Testis (tissue), 5 donors: ENCODE measurements at places on chromosomes 6 and 20. TPM values are rescaled to one million over a fixed set of nuclear protein-coding genes. Genes with fewer than 3 reads are reported as not detected.

RGS17 gene
- 4.5 TPM for total RNA-seq

GRCh38 chr6:14533446-14533845 is 415.9 kb downstream of the CD83 start:
- DNase-seq = no peak
- no peaks in the 10 kb centered on the region for H3K27me3 ChIP-seq
- no peaks in the 10 kb centered on the region for H3K36me3 ChIP-seq
- no peak overlapping the region for H3K27ac ChIP-seq
- H3K4me3 ChIP-seq = no peak overlapping the region
- no peaks in the 10 kb centered on the region for H3K4me1 ChIP-seq

SLC35D3 gene
- total RNA-seq = not detected

FOXO3 gene
- 112 TPM for total RNA-seq

DNA sequence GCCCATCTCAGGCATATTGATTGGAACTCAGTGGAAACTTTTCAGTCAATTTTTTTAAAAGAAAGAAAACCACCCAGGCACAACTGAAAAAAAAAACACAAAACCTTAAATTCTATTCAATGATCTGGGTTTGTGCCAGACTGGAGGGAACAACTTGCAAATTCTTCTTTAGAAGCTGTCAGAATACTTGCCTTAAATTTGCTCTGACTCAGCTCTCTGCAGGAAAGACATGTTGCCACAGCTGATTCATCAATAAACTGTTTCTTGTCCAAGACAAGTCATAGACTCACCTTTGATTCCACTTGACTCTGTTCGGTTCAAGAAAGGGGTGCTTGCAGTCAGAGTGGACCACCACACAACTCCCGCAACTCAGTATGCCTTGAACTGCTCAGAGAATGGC is 117.8 kb upstream of the F13A1 start:
- no peaks in the 10 kb centered on the region for H3K27me3 ChIP-seq
- H3K27ac ChIP-seq = no peak overlapping the region
- H3K36me3 ChIP-seq = no peaks in the 10 kb centered on the region
- H3K4me3 ChIP-seq = no peak overlapping the region
- no peak for DNase-seq
- no peaks in the 10 kb centered on the region for H3K4me1 ChIP-seq

DNA sequence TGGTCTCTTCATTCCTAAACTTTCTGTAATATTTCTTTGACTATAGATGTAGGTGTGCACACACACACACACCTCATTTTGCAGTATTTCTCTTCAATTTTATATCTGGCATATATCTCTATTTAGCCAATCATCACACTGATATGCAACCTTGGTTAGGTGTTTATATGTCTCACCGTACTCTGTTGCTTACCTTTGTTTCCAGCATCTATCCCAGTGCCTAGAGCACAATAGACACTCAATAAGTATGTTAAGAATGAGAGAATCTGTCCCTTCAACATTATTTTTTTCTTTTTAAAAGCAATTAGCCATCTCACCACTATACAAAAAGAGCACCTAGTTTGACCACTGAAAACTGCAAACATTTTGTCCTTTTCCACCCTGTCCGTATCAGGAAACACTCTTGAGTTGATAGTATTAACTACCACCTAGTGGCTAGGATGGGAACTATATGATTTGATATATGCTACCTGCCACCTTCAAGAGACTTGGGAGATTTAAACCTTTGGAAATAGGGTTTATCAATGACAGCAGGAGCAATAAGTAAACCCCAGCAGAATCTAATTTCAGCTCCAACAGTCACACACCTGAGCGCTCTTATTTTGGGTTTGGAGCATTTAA is 48.7 kb upstream of the RSPO3 start:
- no peaks in the 10 kb centered on the region for H3K4me1 ChIP-seq
- no peaks in the 10 kb centered on the region for H3K36me3 ChIP-seq
- H3K27me3 ChIP-seq = no peaks in the 10 kb centered on the region
- no peak overlapping the region for H3K27ac ChIP-seq

HLA-B gene
- total RNA-seq = 439 TPM

GRCh38 chr20:53681352-53682212 is 87.9 kb upstream of the ZNF217 start:
- DNase-seq = no peak
- H3K27me3 ChIP-seq = no peaks in the 10 kb centered on the region
- H3K27ac ChIP-seq = no peak overlapping the region
- peaks cover 5% of the 10 kb centered on the region for H3K4me1 ChIP-seq

DNA sequence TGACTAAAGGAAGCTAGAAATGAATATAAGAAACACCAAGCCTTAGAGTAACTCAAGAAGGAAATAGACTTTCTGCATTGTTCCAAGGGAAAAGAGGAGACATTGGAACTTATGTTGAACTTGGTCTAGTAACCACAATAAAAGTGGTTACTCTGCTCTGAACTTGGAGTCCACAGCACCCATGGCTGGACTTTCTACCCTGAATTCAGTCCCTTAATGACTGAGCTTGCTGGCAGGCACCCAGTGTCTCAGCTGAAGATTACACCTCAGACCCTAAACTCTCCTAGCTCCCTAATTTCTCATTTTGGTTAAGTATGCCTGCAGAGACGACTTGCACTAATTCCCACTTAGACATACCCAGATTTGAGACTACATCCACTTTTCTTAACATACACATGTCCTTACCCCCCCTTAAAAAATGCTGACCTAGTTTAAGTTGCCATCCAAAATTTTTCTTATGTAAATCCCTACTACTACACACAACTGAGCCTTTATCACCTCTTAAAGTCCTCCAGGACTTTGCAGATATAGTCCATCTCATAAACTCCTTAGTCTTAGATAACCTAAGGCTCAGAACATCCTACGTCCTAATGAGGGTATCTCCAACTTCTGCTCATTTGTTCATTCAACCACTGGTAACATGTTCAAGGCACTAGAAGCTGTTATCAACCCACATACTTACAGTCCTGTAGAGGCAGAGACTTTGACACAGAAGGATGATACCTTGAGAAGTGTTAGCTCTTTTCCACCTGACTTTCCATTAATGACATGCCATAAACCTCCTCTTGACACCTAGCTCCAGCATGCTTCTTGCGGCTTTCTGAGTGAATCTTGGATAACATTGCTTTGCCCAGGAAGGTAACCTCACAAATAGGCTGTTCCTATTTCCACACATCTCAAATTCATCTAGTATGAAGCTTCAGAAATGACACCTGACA is 129.8 kb downstream of the ALDH8A1 start:
- H3K4me1 ChIP-seq = peaks cover 11% of the 10 kb centered on the region
- H3K27me3 ChIP-seq = no peaks in the 10 kb centered on the region
- H3K27ac ChIP-seq = no peak overlapping the region
- no peak for DNase-seq

MATN4 gene
- total RNA-seq = 2.8 TPM

DNA sequence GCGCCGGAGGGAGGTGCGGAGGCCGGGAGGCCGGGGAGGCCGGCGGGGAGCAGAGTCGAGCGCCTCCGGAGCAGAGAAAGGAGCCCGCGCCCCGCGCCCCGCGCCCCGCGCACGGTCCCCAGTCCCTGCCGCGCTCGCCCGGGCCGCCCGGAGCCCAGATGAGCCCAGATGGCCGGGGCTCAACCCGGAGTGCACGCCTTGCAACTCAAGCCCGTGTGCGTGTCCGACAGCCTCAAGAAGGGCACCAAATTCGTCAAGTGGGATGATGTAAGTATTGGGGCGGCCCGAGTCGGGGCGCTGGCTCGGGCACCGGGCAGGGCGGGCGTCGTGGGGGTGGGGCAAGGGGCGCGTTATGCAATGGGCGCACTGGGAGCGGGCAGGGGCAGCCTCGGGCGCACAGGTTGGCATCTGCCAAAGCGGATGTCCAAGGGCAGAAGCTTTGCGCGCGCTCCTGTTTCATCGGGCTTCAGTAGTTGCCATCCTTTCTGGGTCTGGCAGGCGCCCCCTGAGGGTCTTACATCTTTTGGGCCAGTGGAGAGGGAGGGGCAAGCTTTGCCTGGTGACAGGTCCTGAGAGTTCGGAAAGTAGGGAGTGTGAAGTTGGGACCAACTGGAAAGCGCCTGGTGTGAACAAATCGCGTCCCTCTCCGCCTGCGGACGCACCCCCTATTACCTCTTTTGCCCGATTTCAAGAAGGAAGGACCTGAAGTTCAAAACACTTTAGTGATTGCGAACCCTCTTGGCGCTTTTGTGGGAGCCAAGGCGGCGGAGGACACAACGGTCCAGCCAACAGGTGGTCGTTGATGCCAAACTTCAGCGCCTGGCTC is 631 bp downstream of the PLCB1 start:
- H3K4me1 ChIP-seq = no peaks in the 10 kb centered on the region
- H3K27me3 ChIP-seq = no peaks in the 10 kb centered on the region
- H3K4me3 ChIP-seq = peak overlapping the region; percentile 68

GJA10 gene
- 0.19 TPM for total RNA-seq

DNA sequence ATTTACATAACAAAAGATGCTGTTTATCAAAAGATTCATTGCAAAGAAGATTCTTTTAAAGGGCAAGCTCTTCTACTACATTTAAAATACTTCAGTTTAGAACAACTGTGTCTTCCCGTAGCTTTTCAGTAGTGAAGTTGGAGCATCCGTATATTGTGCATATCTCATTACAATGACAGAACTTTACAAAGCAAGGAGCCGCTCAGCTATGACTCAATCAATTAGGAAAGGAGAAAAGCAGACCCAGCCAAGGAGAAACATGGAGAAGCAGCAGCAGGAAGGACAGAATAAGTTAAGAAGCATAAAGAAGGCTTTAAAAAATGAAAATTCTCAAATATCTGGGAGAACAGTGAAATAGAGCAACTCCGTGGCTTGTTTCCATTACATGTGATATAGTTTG is 132.6 kb upstream of the SMLR1 start:
- H3K36me3 ChIP-seq = no peaks in the 10 kb centered on the region
- H3K27me3 ChIP-seq = no peaks in the 10 kb centered on the region
- no peak for DNase-seq
- no peaks in the 10 kb centered on the region for H3K4me1 ChIP-seq
- no peak overlapping the region for H3K4me3 ChIP-seq

- DNase-seq = no peak
- no peak overlapping the region for H3K4me3 ChIP-seq
- H3K4me1 ChIP-seq = no peaks in the 10 kb centered on the region
- H3K27ac ChIP-seq = no peak overlapping the region
Observed at GRCh38 chr6:40328986-40329545, 258.1 kb downstream of the LRFN2 start.

LPIN3 gene
- total RNA-seq = 13.6 TPM

- H3K4me1 ChIP-seq = peaks cover 10% of the 10 kb centered on the region
- H3K4me3 ChIP-seq = no peak overlapping the region
- H3K36me3 ChIP-seq = no peaks in the 10 kb centered on the region
- DNase-seq = no peak
Observed at GRCh38 chr6:25481267-25481666, 170.7 kb upstream of the SCGN start.

- H3K4me1 ChIP-seq = peaks cover 3% of the 10 kb centered on the region
- H3K27me3 ChIP-seq = peaks cover 3% of the 10 kb centered on the region
- H3K4me3 ChIP-seq = no peak overlapping the region
- no peaks in the 10 kb centered on the region for H3K36me3 ChIP-seq
- no peak for DNase-seq
- no peak overlapping the region for H3K27ac ChIP-seq
Observed at GRCh38 chr6:156021746-156022396, 566.2 kb upstream of the NOX3 start.

SPATS1 gene
- total RNA-seq = 13.1 TPM

GRCh38 chr6:154139892-154140291 is 100.9 kb downstream of the OPRM1 start:
- H3K36me3 ChIP-seq = no peaks in the 10 kb centered on the region
- no peaks in the 10 kb centered on the region for H3K4me1 ChIP-seq
- DNase-seq = no peak
- no peaks in the 10 kb centered on the region for H3K27me3 ChIP-seq

DNA sequence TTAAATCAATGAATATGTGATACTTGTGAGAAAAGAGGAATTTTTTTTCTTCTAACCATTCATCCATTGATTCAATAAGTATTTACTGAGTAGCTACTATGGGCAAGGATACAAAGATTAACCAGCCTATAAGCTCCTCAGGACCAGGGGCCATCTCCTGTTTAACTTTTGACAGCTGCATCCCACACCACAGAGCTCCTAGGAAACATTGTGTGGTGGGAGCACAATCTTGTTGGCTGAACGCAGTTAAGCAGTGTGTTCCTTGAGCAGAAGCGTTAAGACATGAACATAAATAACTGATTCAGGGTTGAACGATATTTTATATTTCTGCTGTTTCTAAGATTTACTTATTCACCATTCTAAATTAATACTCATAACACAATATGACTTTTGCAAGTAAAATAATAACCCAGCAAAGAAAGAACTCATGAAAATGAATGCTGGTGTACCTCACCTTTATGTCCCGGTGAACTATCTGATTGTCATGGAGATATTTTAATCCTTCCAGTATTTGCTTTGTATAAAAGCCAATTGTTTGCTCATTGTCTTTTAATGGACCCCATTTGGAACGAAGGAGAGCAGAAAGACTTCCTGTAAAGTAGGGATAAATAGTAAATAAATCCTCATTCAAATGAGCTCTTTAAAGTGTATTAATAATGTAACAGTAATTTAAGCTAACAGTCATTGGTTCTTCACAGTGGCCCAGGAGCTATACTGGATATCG is 62.6 kb upstream of the MAP7 start:
- H3K4me3 ChIP-seq = no peak overlapping the region
- no peak overlapping the region for H3K27ac ChIP-seq
- H3K36me3 ChIP-seq = no peaks in the 10 kb centered on the region
- no peak for DNase-seq
- no peaks in the 10 kb centered on the region for H3K4me1 ChIP-seq

CCDC170 gene
- 3.3 TPM for total RNA-seq

GRCh38 chr20:62317167-62317655 is 14.4 kb downstream of the ADRM1 start:
- H3K4me3 ChIP-seq = no peak overlapping the region
- H3K4me1 ChIP-seq = peaks cover 17% of the 10 kb centered on the region
- H3K36me3 ChIP-seq = no peaks in the 10 kb centered on the region
- no peak for DNase-seq
- H3K27ac ChIP-seq = peak overlapping the region; percentile 56

DNA sequence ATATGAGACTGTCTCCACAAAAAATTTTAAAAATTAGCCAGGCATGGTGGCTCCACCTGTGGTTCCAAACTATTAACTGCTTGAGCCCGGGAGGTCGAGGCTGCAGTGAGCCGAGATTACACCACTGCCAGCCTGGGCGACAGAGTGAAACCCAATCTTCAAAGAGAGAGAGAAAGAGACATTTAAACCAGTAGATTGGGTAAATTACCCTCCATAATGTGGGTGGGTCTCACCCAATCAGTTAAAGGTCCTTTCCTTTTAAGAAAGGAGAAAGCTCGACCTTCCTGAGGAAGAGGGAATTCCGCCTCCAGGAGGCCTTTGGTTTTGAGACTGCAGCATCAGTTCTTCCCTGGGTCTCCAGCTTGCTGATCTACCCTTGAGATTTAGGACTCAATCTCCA is 25.2 kb upstream of the SCML4 start:
- H3K27me3 ChIP-seq = no peaks in the 10 kb centered on the region
- no peaks in the 10 kb centered on the region for H3K36me3 ChIP-seq
- DNase-seq = no peak
- H3K4me1 ChIP-seq = no peaks in the 10 kb centered on the region
- H3K4me3 ChIP-seq = no peak overlapping the region
- no peak overlapping the region for H3K27ac ChIP-seq

- H3K36me3 ChIP-seq = no peaks in the 10 kb centered on the region
- H3K27ac ChIP-seq = no peak overlapping the region
- H3K27me3 ChIP-seq = no peaks in the 10 kb centered on the region
- DNase-seq = no peak
- no peak overlapping the region for H3K4me3 ChIP-seq
Observed at GRCh38 chr6:35757456-35758123, 18.8 kb upstream of the CLPSL2 start.

SLC17A2 gene
- 0.50 TPM for total RNA-seq

SLX4IP gene
- 9.7 TPM for total RNA-seq
